ENCODE measurements at places on chromosomes 11 and 22. TPM values are rescaled to one million over a fixed set of nuclear protein-coding genes. Genes with fewer than 3 reads are reported as not detected.
A peak's percentile ranks its signal among the peaks of the same experiment; 100 is the strongest.

The STIM1 gene
- 27.2 TPM for total RNA-seq

The TCIRG1 gene
- 35.5 TPM for total RNA-seq

The SCUBE2 gene
- 1.2 TPM for total RNA-seq

DNA sequence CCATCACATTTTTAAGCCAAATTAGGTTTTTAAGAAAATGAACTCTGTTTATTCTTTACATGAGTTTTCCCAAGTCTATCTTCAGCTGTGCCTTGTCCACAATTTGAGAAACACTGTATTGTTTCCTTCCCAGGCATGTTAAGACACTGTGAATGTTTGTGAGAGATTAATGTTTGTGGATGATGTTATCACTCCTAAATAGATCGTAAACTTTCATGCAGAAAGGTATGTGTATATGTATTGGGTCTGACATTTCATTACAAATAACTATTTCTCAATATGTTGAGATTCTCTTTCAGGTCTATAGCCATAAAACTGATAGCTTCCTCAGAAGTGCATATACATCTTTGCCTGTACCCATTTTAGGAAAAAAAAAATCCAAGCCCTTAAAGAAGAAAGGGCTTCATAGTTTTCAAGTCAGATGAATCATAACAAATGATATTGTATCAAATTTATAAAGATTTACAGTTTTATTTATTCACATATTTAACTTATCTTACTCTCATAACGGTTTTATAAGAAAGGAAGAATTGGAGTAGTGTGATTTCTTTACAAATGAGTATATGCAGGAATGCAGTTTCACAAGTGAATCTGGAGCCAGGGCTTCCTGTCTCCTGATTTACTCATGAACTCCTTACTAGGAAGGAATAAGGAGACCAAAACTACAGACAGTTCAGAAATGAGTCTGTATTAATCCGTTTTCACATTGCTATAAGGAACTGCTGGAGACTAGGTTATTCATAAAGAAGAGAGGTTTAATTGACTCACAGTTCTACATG lies 11.2 kb downstream of the OR8D1 start:
- no peak overlapping the region for H3K27ac ChIP-seq
- DNase-seq, result no peak
- H3K4me3 ChIP-seq, result no peak overlapping the region
- H3K4me1 ChIP-seq, result peaks cover 5% of the 10 kb centered on the region
- no peaks in the 10 kb centered on the region for H3K27me3 ChIP-seq
- H3K36me3 ChIP-seq, result no peaks in the 10 kb centered on the region

DNA sequence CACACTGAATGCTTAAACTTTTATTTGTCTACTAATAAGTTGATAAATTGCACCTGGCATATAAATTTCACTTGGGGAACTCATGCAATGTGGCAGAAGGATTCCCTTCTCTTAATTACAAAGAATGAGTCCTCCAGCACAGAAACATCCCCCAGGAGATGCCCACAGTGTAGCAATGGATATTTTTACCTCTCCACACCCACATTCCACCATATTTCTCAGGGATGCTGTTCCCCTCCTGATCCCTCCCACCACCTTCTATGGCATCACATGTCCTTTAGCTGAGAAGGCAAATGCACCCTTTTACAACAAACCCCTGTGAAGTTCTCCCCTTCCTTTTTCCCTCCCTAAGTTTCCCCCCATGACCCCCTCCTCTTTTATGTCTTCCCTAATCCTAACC lies 56.1 kb upstream of the UBASH3B start:
- no peak for DNase-seq
- no peak overlapping the region for H3K4me3 ChIP-seq
- H3K27me3 ChIP-seq, result no peaks in the 10 kb centered on the region
- no peaks in the 10 kb centered on the region for H3K36me3 ChIP-seq
- H3K4me1 ChIP-seq, result no peaks in the 10 kb centered on the region

- no peaks in the 10 kb centered on the region for H3K27me3 ChIP-seq
- H3K27ac ChIP-seq, result no peak overlapping the region
- no peak for DNase-seq
- peaks cover 2% of the 10 kb centered on the region for H3K36me3 ChIP-seq
- no peaks in the 10 kb centered on the region for H3K4me1 ChIP-seq
Observed at GRCh38 chr11:104653407-104653806, 244.9 kb downstream of the CASP12 start.

GRCh38 chr22:35956850-35957249 lies 71.8 kb downstream of the RBFOX2 start:
- no peak for DNase-seq
- H3K27me3 ChIP-seq, result no peaks in the 10 kb centered on the region
- H3K4me3 ChIP-seq, result no peak overlapping the region
- H3K4me1 ChIP-seq, result peaks cover 13% of the 10 kb centered on the region

GRCh38 chr11:64801158-64801464 lies 1.9 kb downstream of the MAP4K2 start:
- no peaks in the 10 kb centered on the region for H3K27me3 ChIP-seq
- no peak overlapping the region for H3K4me3 ChIP-seq
- peaks cover 8% of the 10 kb centered on the region for H3K4me1 ChIP-seq
- no peak for DNase-seq

GRCh38 chr22:49107961-49108530 lies 719.6 kb downstream of the BRD1 start:
- DNase-seq, result no peak
- peaks cover 17% of the 10 kb centered on the region for H3K27me3 ChIP-seq
- H3K4me1 ChIP-seq, result peaks cover 8% of the 10 kb centered on the region
- no peaks in the 10 kb centered on the region for H3K36me3 ChIP-seq
- no peak overlapping the region for H3K27ac ChIP-seq

- H3K4me3 ChIP-seq, result peak overlapping the region; percentile 87
- no peak for DNase-seq
- H3K4me1 ChIP-seq, result peaks cover 31% of the 10 kb centered on the region
- H3K27ac ChIP-seq, result peak overlapping the region; percentile 89
Observed at GRCh38 chr11:73981051-73981805, 1.4 kb downstream of the UCP2 start.

- no peaks in the 10 kb centered on the region for H3K36me3 ChIP-seq
- no peak overlapping the region for H3K27ac ChIP-seq
- no peak overlapping the region for H3K4me3 ChIP-seq
- H3K4me1 ChIP-seq, result peaks cover 4% of the 10 kb centered on the region
Observed at GRCh38 chr11:80856066-80856465, 1415.2 kb upstream of the TENM4 start.

GRCh38 chr22:25833676-25834075 lies 91.7 kb downstream of the MYO18B start:
- no peak overlapping the region for H3K4me3 ChIP-seq
- DNase-seq, result no peak
- H3K4me1 ChIP-seq, result no peaks in the 10 kb centered on the region
- H3K36me3 ChIP-seq, result no peaks in the 10 kb centered on the region

GRCh38 chr11:30741039-30741550 lies 154.9 kb upstream of the MPPED2 start:
- no peak overlapping the region for H3K27ac ChIP-seq
- no peaks in the 10 kb centered on the region for H3K36me3 ChIP-seq
- H3K4me3 ChIP-seq, result no peak overlapping the region
- H3K27me3 ChIP-seq, result no peaks in the 10 kb centered on the region
- H3K4me1 ChIP-seq, result no peaks in the 10 kb centered on the region

- H3K27ac ChIP-seq, result no peak overlapping the region
- no peak overlapping the region for H3K4me3 ChIP-seq
- H3K4me1 ChIP-seq, result no peaks in the 10 kb centered on the region
- no peak for DNase-seq
- no peaks in the 10 kb centered on the region for H3K36me3 ChIP-seq
Observed at GRCh38 chr11:112453601-112454577, 193.2 kb upstream of the PLET1 start.

DNA sequence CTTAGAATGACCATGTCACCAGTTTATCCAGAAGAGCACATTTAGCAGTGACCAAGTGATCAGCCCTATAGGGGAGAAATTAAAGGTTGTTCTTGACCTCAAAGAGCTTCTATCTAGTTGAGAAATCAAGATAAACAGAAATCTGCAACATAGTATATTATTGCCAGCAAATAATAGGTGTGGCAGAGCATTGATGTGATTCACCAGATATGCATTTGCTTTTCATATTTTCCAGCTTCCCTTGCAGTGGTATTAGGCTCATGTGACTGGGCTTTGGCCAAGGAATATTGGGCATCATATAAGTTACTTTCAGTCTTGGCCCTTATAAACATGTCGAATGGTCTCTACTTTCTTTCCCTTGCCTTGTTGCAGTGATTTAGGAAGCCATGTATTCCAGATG lies 34.5 kb downstream of the COMMD9 start:
- no peak overlapping the region for H3K27ac ChIP-seq
- no peaks in the 10 kb centered on the region for H3K36me3 ChIP-seq
- no peak for DNase-seq
- H3K4me1 ChIP-seq, result peaks cover 2% of the 10 kb centered on the region
